KBM-7 (cell line): ENCODE measurements at places on chromosomes 4 and X.

- DNase-seq = no peak
These were observed 215.5 kb downstream of the GPAT3 start for GRCh38 chr4:83751336-83751949.

GRCh38 chr4:127772769-127773671 lies 9.1 kb upstream of the HSPA4L start:
- DNase-seq = no peak

- DNase-seq = no peak
These were observed 704.4 kb upstream of the AMOT start for GRCh38 chrX:113545040-113545439.

GRCh38 chr4:137212601-137213000 lies 319.7 kb downstream of the PCDH18 start:
- DNase-seq = no peak

DNA sequence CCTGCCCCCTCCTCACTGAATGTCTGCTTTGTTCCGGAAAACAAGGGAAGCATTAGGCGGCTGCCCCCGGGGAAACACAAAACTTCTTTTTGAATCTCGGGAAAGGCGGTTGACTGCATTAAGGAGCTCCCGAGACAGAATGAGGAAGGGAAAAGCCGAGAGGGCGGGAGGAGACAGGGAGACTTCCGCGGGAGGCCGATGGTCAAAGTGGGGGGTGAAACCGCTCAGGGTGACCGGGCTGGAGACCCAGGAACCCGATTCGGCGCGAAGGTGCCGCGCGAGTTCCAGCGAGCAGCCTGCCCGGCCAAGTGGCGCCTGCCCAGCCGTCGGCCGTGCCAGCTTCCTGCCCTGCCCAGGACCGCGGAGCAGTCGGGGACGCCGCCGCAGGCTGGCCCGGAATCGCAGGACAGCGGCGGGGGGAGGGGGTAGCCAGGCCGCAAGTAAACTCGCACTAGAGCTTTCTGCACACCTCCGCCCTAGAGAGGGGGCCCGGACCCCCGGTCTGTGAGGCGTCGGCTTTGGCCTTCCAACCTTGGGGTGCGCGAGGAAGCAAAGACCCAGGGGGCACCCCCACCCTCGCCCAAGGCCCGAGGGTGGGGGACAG lies 55.1 kb upstream of the BCOR start:
- DNase-seq = peak; percentile 69

GRCh38 chr4:153268295-153268694 lies 64.1 kb downstream of the TRIM2 start:
- no peak for DNase-seq

DNA sequence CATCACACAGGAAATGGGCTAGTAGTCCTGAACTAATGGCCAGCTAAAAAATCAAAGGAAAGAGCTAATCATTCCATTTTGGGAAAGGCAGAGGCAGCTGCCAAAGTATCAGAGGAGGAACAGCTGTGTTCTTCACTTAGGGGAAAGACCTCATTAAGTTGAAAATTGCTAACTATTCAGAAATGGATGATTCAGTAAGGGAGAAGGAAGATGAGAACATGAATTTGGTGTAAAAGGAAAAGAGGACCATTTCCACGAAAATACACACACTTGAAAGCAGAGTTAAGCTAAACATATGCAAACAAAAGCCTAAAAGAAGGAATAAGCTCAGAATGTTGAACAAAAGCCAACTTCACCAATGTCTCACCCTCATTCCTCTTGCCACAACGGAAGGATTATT lies 90.4 kb downstream of the PCDH19 start:
- DNase-seq = no peak

DNA sequence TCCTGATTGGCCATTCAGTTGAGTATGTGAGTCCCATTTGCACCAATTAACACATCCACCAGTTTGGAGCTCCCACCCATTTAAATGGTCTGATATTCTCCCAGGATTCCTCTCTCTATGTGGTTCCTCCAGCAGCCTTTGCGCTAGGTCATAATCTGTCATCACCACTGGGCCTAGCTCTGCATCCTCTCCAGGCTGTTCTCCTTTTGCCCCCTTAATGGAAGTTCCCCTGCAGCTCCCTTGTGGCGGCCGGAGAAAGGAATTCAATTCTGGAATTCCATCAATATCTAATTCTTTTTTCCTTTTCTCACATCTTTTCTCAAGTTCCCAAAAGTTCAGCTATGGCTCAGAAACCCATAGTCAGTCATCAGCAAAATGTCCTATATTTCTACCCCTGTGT lies 2184.4 kb upstream of the AGA start:
- no peak for DNase-seq

DNA sequence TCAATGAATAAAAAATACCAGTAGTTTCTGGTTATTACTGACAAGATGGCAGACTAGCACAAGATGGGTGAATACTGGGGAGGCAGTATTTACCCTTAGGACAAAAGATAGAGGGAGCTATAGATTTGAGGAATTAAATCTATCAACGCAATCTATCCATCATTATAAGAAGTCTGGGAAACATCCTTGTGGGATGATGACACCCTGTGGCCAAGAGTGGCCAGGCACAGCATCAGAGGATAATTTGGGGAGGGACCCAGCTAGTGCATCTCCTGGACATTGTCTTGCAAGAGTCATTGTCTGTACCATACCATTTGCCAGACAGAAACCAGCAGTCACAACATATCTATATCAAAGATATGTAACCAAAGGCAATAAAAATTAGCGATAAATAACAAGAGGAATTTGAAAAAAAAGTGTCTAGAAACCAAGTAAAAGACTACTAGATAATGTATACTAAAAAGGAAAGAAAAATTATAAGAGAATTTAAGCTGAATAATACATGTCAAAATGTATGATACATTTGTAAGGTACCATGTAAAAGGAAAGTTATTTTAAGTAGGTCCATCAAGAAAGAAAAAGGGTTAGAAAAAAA lies 22.9 kb downstream of the KCTD8 start:
- DNase-seq = peak; percentile 4

- no peak for DNase-seq
These were observed 316.3 kb downstream of the DCTD start for GRCh38 chr4:182600856-182601255.

DNA sequence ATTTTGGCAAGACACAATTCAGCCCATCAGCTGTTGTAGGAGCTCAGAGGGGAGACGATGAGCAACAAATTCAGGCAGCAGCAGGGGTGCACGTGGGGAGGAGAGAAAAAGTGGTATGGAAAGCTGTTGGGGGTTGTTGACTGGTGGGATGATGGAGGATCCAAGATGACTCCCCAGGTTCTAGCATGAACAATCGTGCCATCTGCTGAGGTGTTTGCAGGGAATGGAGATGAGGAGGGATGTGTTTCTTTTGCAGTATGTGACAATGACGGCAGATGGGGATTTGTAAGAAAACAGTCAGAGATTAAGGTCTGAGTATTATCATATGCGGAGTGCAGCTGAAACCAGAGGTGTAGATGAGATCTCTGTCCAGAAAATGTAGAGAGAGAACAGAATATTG lies 63.3 kb downstream of the SEL1L3 start:
- no peak for DNase-seq

DNA sequence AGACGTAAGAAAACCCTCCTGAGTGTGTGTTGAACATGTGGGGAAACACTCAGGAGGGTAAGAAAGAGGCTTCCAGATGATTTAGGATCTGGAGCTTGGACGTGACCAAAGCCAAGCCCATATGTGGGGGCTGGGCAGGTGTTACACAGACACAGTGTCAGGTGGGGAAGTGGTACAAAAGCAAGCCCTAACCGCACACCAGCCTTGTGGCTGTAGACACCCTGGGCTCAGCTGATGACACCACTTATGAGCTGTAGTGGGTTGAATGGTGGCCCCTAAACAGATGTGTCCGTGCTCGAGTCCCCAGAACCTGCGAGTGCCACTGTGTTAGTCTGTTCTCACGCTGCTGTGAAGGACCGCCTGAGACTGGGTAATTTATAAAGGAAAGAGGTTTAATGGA lies 25.0 kb upstream of the NSG1 start:
- DNase-seq = no peak

DNA sequence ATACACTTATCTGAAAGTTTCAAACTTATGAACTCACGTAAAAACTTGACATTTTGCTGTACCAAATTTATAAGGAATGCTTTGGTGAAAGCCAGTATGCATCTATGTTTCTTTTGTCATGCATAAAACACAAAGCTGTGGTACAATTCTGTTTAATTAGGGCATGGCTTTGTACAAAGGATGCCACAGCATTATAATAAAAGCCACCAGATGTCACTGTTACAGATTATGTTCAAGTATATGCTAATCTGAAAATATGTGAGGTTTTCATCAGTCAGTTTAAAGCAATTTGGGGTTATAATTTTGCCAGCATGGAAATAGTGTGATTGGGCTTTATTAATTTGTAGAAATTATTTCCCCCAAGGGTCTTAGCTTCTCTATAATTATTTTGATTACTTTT lies 69.0 kb downstream of the ATOH1 start:
- peak; percentile 16 for DNase-seq

GRCh38 chr4:169934794-169935429 lies 91.3 kb downstream of the MFAP3L start:
- no peak for DNase-seq

- no peak for DNase-seq
These were observed 72.4 kb upstream of the MSANTD1 start for GRCh38 chr4:3176367-3177229.

DNA sequence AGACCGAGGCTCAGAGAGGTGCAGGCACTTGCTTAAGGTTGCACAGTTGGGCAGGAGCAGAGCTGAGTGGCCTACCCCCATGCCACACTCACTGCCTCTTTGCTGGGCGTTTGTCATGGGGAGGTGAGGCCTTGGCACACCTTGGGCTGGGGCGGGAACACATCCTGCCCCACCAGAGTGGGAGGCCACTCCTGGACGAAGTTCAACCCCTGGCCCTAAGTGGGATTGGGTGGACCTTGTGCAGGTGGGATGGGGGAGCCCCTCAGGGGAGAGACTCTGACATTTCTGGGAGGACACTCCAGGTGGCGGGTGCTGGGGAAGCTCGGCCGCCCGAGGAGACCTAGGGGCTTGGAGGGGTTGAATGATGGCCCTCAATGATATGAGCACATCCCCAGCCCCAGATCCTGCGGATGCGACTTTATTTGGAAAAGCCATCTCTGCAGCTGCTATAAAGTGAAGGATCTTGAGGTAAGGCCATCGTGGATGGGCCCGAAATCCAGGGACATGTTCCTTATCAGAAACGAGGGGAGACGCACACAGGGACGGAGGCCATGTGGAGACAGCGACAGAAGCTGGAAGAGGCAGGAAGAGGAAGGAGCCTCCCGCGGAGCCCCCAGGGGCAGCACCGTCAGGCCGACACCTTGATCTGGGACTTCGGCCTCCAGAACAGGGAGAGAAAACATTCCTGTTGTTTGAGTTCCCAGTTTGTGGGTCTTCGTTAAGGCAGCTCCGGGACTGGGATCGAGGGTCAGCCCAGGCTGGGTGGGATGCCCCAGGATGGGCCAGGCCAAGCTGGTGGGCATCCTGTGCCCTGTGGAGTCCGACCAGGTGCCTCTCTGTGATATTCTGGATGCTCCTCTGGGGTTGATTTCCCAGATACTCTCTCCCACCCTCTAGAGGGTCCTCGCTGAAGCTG lies 111.6 kb upstream of the LRPAP1 start:
- no peak for DNase-seq

GRCh38 chr4:108010167-108010566 lies 20.5 kb downstream of the HADH start:
- DNase-seq = no peak

DNA sequence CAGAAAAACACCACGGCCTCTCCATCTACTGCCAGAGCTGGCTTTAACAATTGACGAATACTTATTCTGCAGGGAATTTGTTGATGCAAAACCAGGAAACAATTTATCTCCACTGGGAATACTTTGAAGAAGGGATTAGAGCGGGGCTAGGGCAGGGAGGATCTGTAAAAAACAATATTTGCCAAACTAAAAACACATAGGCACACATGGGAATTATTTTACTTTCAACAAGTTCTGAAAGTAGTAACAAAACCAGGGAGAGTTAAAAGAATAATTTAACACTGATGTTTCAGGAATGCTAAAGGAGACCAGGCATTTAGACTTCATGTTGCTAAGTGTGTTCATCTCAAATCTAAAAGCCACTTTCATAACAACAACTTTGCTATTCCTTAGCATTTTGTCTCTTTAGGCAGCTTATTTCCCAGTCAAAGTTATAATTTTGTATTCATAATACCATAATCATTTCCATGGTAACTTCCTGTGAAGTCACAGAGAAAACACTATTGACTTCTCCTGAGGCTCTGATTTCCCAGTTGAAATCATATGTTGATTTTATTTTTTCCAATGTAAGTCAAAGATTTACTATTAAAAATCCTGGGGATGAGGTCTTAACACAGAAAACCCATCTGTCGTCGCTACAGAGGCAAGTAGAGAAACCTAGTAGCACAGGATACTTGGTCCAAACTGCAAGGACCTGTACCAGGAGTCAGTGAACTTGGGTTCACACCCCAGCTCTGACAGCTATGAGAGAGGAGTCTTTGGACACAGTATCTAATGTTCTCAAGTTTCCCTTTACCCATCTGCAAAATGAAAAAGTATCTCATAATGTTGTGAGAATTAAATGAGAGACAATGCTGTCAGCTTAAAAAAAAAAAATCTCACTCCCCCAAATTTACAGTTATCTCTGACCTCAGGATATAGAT lies 69.3 kb downstream of the SH3RF1 start:
- DNase-seq = no peak

GRCh38 chr4:144739511-144740033 lies 93.6 kb downstream of the HHIP start:
- DNase-seq = no peak

GRCh38 chr4:88738180-88738579 lies 40.6 kb upstream of the NAP1L5 start:
- no peak for DNase-seq

- DNase-seq = no peak
These were observed 221.6 kb downstream of the NSUN7 start for GRCh38 chr4:40971338-40971737.

GRCh38 chrX:119186763-119187162 lies 49.3 kb upstream of the PGRMC1 start:
- DNase-seq = no peak

GRCh38 chr4:159174645-159175084 lies 71.8 kb downstream of the RAPGEF2 start:
- no peak for DNase-seq

DNA sequence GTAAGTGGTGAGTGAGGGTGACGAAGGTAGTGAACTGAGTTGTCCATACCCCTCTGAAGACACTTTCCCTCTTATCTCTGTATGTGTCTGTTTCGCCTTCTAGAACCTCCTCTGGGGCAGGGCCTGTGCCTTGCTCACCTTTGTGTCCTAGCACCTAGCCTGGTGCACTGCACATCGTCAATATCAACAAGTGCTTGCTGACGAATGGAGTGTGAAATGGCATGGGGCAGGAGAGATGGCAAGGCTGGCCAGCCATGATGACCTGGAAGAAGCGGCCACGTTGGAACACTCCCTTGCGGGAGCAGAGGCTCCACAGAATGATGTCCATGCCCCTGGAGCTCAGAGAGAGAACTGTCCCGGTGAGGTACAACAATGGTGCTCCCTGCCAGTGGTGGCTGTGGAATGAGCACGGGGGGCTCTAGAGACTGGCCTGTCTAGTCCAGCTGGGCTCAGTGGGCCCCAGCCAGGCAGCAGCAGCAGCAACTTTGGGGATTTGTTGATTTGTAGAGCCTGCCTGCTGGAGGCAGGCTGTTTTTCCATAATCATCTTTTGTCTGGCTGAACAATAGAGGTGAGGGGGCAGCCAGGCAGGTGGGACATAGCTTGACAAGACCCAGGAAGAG lies 112.2 kb upstream of the PJA1 start:
- no peak for DNase-seq
